ENCODE measurements at places on chromosomes 5 and 9.

GRCh38 chr9:34190996-34191892 lies 12.4 kb downstream of the UBAP1 start:
- no peak for DNase-seq

- no peak for DNase-seq
Observed at GRCh38 chr5:26649000-26649399, 389.4 kb downstream of the CDH9 start.

GRCh38 chr9:9499546-9499945 lies 1113.3 kb downstream of the PTPRD start:
- no peak for DNase-seq

GRCh38 chr9:101477736-101478135 lies 42.2 kb upstream of the ALDOB start:
- no peak for DNase-seq

GRCh38 chr5:122492675-122493074 lies 180.6 kb downstream of the SNCAIP start:
- no peak for DNase-seq

GRCh38 chr5:132901730-132902129 lies 28.3 kb downstream of the LEAP2 start:
- DNase-seq: no peak

- DNase-seq: no peak
Observed at GRCh38 chr5:41211417-41211816, 1.9 kb downstream of the C6 start.

- DNase-seq: no peak
Observed at GRCh38 chr9:118128313-118128712, 424.1 kb downstream of the TLR4 start.

GRCh38 chr5:110055302-110055701 lies 365.6 kb downstream of the MAN2A1 start:
- DNase-seq: no peak

DNA sequence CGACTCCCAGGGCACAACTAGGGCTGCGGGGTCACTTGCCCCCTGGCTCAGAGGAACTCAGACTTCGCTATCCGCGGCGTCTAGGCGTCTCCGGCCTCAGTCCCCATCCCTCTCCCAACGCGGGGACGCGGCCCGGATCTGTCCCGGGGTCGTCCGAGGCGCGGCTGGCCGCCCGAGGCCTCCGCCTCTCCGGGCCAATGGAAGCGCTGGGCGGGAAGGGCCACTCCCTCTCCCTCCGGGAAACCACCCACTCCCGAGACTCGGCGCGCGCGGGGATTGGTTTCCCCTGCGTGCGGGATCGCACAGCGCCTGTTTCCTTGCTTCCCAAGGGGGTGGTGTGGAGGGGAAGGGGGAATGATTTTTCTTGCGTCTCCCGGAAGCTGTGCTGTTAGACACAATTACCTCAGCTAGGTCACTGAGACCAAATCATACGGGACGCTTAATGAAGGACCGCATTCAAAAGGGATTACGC lies 38.3 kb downstream of the NR2F1 start:
- no peak for DNase-seq

GRCh38 chr5:95619514-95620029 lies 315 bp upstream of the GPR150 start:
- no peak for DNase-seq

GRCh38 chr9:128362774-128363173 lies 8.4 kb upstream of the URM1 start:
- no peak for DNase-seq

GRCh38 chr5:143427122-143427735 lies 23.7 kb upstream of the NR3C1 start:
- no peak for DNase-seq

DNA sequence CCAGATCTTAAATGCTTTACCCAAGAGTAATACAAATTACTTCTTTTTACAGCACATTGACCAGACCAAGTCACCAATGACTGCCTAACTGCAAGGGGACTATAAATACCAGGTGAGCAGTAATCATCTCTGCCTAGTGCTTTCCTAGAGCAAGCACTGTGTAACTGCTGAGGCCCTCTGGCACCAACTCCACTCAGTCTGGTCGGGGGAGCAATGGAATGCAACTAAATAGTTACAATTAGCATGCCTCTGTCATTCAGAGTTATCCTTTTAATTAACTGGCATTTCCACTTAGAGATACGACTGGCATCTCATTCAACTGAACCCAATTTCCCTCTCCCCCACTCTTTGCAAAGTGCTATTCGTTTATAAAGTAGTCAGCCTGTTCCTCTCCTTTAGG lies 1309.1 kb upstream of the DMAC1 start:
- DNase-seq: no peak

DNA sequence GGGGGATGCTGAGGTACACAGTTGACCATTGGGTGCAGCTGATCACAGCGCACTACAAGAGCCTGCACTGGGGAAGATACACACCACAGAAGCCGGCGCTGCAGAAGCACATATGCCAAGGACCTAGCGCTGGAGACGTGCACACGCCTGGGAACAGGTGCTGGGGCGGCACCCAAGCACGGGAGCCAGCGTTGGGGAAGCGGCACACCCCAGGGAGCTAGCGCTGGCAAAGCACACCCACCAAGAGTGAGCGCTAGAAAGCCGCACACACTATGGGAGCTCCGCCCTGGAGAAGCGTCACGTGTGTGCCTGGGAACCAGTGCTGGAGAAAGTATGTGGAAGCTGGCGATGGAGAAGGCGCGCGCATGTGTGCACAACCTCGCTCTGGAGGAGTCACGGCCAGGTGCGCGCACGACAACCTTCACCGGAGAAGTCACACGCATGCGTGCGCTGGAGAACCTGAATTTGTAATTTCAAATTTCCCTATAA lies 4.5 kb downstream of the FANCC start:
- DNase-seq: no peak

- DNase-seq: no peak
Observed at GRCh38 chr9:92001244-92001643, 51.2 kb upstream of the ROR2 start.

DNA sequence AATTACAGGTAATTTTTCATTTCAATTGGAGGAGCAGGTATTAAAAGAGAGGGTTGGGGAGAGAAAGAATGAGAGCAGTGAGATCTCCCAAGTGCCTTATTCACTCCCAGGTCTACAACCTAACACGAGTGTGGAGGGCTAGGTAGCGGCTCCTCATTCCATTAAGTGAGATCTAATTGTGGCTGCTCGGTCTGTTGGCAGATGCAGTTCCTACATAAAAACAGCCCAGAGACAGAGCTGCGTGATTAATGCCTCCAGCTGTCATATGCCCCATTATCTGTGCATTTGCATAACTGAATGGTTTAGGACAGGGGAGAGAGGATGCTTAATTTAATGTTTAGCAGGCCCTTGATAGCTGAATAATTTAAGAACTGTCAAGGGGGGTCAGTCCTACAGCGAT lies 100.5 kb downstream of the PSAT1 start:
- no peak for DNase-seq

GRCh38 chr9:84315278-84315877 lies 25.2 kb downstream of the SLC28A3 start:
- DNase-seq: peak; percentile 43

DNA sequence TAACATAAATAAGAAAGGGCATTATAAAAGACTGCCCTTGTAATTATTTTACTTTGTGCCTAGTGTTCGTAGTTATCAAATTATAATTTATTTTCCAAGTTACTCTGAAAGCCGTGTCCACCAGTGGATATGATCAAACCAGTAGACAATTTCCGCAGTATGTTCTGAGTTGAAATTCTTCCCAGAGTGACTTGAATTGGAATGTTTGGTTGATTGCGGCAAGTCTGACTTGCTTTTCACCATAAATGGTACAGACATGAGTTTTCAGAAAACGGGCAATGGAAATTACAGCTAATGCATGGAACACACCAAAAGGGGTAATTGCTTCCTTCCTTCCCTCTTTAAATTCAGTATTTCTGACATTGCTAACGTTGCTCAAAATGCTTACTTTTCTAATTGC lies 56.6 kb downstream of the CHSY3 start:
- DNase-seq: no peak

- no peak for DNase-seq
Observed at GRCh38 chr9:7452378-7452777, 347.2 kb downstream of the DMAC1 start.

- DNase-seq: no peak
Observed at GRCh38 chr9:130839132-130840111, 4.4 kb downstream of the ABL1 start.

- no peak for DNase-seq
Observed at GRCh38 chr5:38447786-38448185, 108.7 kb downstream of the LIFR start.

DNA sequence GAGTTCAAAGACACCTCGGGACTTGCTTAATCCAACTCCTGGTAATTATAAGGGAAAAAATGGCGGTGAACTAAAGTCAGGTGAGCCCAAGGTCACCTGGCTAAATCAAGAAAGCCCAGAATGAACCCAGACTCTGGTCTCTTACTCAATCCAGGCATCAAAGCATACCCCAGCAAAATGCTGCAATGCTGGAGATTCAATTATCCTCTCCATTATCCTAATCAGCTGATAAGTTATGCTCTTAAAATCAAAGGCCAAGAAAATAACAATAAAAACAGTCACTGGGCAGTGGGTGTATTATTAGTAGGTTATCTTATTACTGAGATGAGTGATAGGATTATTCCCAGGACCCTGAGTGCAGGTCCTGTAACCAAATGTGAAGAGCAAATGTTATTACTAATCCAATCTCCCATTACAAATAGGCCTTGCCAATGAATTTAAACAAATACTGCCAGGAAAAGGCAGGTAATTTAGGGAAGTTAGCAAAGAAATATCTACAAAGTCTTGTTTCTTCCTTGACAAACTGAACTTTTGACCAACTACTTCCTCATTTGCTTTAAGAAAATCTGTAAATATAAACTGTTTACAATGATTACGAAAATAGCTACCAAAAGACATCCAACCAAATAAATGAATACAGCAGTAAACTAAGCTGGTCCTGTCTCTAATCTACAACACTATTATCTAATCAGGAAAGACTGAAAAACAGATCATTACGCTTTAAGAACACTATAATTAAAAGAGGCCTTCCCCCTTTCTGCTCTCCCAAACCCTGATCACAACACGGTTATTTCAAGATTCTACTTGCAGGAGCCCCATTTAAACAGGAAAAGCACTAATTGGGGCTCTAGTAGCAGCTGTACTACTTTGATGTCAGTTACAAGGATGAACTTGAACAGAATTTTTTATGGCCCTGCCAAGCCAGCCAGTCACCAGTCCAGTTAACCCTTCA lies 103.2 kb downstream of the MED27 start:
- no peak for DNase-seq

DNA sequence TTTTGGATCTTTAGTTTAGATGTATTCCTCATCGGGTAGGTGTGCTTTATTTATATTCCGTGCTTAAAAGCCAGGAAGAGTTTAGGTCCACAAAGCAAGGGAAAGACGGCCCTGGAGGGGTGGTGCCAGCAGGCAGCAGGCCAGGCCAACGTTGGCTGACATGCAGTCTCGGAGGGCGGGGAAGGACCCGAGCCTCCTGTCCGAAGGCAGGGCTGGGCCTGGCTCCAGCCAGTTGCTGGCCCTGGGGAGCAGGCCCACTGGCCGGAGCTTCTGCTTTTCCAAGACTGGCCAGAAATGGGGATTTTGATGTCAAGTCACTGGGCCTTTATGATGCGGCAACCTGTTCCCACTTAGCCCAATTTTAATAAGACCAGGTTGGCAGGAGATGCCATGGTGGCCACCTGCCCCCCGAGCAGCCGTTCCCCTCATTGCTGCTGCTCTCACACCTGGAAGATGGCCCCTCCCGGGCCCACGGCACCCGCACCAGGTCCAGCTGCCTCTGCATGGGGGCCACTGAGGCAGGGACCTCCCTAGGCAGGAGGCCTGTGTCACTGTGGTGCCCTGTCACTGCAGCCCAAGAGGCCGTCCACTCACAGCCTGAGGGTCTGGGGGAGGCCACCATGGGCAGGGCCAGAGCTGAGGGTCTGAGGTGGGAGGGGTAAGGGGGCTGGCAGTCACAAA lies 23.2 kb downstream of the LPCAT1 start:
- DNase-seq: no peak

DNA sequence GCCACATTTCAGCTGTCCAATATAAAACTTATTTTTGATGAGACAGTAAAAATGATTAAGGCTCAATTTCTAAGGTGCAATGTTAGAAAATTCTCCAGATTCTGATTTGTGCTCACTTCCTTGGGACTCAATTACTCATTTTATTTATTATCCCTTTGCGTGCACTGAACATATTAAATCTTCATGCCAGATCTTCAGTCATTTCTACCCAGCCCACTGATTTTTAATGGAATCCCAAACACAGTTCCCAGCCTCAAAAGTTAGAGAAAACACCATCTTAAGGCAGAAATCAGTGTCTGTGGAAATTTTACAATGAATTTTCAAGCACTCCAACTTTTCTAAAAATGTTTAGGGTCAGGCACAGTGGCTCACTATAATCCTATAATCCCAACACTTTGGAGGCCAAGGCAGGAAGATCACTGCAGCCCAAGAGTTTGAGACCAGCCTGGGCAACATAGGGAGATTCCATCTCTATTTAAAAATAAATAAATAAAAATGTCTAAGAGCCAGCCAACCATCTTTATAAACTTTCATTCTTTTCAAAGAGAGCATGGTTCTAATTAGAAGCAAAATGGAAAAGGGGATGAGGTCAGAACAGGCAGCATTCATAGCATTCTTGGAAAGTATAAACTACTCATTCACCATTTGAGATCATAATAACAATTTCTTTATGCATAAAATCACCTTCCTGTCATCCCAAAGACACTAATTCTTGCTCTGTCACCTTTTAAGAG lies 53.7 kb downstream of the TLE1 start:
- no peak for DNase-seq

GRCh38 chr5:135880278-135880677 lies 15.4 kb downstream of the IL9 start:
- DNase-seq: no peak

- DNase-seq: no peak
Observed at GRCh38 chr5:114369680-114370417, 8.0 kb downstream of the KCNN2 start.

DNA sequence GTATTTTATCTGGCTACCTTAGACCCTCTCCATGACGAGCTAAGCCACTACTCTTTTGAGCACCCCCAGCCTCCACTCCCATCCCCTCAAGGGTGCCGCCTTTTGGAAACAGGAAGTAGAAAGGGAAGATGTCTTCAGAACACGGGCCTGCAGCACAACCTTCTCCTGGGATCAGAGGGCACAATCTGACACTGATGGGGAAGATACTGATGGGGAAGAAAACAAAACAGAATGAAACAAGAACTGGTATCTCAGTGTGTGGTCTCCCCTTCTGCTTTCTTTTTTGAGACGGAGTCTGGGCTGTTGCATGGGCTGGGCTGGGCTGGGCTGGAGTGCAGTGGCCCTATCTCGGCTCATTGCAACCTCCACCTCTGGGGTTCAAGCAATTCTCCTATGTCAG lies 539.7 kb upstream of the DAP start:
- no peak for DNase-seq

- DNase-seq: peak; percentile 50
Observed at GRCh38 chr5:133944263-133945185, 23.9 kb downstream of the C5orf15 start.

- no peak for DNase-seq
Observed at GRCh38 chr5:1318659-1319251, 23.9 kb upstream of the TERT start.

DNA sequence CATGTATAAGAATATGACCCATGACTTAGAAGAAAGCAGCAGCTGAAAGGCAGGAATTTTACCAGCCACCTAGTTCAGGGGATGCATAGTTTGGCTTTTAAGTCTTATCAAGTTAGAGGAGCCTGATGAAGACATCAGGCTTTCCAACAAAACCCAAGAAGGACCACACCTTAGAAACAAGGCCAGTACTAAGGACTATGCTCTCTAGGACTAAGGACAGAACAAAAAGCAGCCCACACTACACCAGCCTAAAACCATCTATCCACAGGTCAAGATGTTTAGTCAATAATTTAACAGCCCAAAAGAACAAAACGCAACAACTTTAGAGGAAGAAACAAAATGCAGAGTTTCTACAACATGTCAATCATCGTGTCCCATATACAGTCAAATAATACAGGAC lies 408.9 kb upstream of the RGMB start:
- DNase-seq: no peak

Data from activated CD4-positive, alpha-beta T cell treated with anti-CD3 and anti-CD28 coated beads, Interleukin-2, amount 50 U/mL, for 24 hours (primary cell).